ENCODE measurements at places on chromosomes 13 and 19.

DNA sequence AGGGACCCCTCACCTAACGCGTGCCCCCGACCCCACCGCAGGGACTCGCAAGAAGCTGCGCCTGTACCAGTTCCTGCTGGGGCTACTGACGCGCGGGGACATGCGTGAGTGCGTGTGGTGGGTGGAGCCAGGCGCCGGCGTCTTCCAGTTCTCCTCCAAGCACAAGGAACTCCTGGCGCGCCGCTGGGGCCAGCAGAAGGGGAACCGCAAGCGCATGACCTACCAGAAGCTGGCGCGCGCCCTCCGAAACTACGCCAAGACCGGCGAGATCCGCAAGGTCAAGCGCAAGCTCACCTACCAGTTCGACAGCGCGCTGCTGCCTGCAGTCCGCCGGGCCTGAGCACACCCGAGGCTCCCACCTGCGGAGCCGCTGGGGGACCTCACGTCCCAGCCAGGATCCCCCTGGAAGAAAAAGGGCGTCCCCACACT is 4.7 kb upstream of the MYBPC2 start:
- no peak for DNase-seq

DNA sequence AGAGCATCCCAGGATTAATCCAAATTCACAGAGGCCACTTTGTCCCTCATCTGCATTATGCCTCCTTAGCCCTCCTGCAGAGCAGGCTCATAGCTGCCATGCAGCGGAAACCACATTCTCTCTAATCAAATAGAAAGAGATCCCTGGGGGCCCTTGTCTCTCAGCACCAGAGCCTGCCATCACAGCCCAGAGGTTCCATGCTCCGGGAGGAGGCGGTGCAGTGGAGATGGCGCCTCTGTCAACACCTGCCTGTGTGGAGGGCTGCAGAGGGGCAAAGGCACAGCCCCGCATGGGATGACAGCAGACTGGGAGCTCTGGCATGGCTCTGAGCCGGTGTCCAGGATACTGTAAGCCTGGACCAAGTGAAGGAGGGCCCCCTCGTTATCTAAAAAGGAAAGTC is 111.3 kb downstream of the SLC7A1 start:
- no peak for DNase-seq

DNA sequence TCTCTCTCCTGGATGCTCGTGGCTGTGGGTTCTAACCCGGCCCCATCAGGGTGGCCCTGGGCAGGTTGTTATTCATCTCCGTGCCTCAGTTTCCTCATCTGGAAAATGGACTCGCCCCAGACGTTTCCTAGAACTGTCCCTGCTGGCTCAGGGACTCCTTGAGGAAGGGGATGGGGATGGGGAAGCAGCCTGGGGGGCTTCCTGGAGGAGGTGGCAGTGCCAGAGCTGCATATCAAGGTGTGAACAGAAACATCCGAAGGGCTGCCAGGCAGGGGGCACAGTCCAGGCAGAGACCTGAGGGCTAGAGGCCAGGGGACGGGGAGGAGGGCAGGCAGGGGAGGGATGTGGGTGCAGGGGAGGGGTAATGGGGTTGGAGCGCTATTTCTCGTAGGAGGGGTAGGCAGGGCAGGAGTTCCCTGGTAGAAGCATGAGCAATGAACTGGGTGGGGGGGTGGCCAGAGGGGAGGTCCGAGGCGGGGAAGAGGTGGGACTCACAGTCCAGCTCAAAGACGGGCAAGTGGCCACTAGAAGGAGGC is 3.6 kb upstream of the ELANE start:
- DNase-seq: no peak

DNA sequence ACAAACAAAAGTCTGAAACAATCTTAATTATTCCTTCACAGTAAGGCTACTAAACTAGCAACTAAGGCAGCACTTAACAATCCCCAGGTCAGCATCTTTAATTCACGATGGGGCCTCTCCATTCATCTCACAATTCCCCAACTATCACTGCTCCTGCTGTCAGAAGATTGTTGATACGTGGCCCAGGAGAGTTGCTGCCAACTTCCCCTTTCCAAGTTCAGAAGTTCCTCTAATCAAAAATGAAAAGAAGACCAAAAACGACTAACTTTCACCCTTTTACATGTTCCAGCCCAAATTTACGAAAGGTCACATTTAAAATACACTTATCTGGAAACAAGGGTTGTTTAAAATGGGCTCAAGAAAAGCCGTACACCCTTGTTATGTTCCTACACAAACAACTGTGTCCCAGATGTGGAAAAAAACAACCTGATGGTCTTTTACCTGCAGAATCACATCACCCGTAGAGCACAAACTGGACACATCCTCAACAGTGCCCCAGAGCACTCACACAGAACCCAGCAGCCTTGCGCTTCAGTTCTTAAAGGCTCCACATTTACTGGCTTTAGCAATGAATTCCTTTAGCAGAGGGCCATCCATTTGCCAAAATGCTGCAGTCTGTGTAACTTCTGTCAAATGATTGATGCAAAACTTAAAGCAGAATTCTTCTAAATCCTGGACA is 38.0 kb downstream of the PHF11 start:
- DNase-seq: no peak

GRCh38 chr13:109400624-109401257 is 385.6 kb downstream of the IRS2 start:
- no peak for DNase-seq

- no peak for DNase-seq
Measured at GRCh38 chr13:55761986-55762385, 1378.7 kb upstream of the PRR20A start.

- DNase-seq: no peak
Measured at GRCh38 chr19:56156768-56157167, 15.7 kb downstream of the ZNF444 start.

DNA sequence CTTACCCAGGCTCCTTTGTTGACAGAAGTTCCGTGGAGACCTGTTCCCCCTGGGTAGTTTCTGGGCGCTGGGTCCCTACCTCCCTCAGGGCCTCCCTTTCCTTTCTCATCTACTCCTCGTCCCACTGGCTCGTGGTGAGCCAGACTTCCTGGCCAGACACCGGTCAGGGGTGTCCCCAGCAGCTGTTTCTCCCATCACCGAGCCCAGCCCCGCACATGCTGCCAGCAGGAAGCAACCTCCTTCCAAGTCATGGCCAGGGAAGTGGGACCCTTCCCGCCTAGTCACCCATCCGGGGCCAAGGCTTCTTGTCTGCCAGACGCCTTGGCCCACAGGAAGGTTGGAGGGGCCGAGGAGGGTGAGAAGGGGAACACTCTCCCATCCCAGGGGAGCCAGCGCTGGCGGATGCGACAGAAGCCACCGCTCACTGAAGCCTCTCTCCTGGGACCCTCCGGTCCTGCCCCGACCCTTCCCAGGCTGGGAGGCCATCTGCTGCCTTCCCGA is 5.7 kb downstream of the PAK4 start:
- no peak for DNase-seq

- DNase-seq: no peak
Measured at GRCh38 chr19:31538879-31539278, 189.6 kb upstream of the TSHZ3 start.

- no peak for DNase-seq
Measured at GRCh38 chr13:43133792-43134191, 110.4 kb downstream of the DNAJC15 start.

DNA sequence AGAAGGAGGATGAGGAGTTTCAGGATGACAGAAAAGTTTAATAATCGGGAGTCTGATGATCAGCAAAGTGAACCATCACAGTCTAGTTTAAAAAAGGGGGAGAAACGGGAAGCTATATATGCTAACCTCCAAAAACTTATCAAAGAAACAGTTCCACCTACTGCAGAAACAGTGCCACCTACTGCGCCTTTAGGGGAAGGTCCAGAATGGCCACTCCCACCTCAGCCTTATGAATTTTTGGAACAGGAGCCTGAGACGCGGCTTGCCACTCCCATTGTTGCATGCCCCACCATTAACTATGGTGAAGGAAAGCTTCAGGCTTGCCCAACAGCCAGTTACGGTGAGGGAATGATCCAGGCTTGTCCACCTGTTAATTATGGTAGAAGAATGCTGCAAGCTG is 929.0 kb downstream of the SLITRK6 start:
- DNase-seq: no peak

GRCh38 chr13:67043901-67044300 is 186.2 kb downstream of the PCDH9 start:
- no peak for DNase-seq

DNA sequence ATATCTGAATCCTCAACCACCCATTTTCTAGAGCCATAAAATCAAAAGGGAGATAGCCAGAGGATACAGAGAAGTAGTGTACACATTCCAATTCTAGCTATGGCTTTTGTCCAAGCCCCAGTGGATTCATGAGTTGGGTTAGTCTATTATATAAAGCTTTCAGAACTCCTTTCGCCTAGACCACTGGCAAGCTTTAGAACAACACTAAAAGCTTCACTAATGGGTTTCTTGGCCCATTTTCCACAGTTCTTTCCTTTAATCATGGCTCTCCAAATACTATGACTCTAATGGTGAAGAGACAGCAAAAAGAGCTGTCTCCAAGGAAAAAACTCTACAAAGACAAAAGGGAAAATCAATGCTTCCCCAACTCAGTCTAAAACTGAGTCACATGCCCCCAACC is 48.2 kb upstream of the SLITRK5 start:
- no peak for DNase-seq

- DNase-seq: no peak
Measured at GRCh38 chr13:23848646-23849141, 40.5 kb downstream of the MIPEP start.

- DNase-seq: no peak
Measured at GRCh38 chr13:36975172-36975571, 24.0 kb downstream of the ALG5 start.

DNA sequence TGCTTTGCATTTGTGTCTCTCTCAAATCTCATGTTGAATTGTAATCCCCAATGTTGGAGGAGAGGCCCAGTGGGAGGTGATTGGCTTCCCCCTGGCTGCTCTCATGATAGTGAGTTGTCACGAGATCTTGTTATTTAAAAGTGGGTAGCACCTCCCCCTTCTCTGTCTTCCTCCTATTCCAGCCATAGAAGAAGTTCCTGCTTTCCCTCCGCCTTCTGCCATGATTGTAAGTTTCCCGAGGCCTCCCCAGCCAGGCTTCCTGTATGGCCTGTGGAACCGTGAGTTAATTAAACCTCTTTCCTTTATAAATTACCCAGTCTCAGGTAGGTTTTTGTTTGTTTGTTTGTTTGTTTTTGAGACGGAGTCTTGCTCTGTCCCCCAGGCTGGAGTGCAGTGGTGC is 3.8 kb downstream of the LILRA4 start:
- no peak for DNase-seq

- no peak for DNase-seq
Measured at GRCh38 chr19:33241091-33241529, 15.5 kb upstream of the SLC7A10 start.

DNA sequence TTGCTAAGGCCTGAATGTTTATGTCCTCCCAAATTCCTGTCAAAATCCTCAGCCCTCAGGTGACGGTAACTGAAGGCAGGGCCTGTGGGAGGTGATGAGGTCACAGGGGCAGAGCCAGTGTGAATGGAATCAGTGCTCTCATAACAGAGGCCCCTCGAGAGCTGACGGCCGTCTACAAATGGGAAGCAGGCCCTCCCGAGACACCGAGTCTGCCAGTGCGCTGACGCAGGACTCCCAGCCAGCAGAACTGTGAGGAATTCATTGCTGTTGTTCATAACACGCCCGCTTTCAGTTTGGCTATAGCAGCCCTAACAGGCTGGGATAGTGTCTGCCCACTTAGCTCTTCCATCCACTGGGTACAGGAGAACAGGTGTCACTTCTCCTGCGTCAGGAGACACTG is 41.2 kb downstream of the CARS2 start:
- no peak for DNase-seq

DNA sequence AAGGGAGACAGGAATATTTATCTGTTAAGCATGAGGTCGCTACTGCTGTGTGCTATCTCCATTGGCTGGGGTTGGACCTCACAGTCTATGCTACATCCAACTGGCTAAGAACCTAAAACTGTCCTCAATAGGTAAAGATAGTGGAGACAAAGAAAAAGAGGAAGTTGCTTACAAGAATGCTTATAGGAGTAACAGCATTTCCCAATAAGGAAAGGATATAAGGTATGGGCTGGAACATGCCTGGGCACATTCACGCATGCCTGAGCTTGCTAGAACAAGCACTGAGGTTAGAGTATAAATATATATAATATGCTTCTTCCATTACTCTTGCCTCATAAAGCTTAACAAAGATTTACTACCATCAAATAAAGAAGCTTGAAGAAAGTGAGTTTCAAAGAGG is 47.9 kb upstream of the CEACAM21 start:
- DNase-seq: no peak

GRCh38 chr19:30153326-30154210 is 211.5 kb downstream of the URI1 start:
- DNase-seq: no peak

GRCh38 chr19:3548606-3549005 is 8.8 kb downstream of the MFSD12 start:
- DNase-seq: no peak

DNA sequence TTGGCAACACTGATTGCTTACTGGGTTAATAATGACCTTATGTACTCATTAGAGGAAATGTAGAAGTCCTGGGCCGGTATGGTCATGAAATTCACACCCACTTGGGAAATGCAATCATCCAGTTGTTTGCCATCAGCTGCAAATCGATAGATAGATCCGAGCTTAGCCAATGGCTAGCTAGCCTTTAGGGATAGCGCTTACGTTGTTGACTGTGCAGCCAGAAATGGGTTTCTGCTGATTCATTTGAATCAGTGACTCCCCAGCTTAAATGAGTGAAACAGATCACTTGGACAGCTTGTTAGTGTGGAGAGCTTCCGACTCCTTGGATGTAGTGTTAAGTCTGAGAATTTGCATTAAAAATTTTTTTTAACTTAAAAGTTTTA is 11.8 kb downstream of the IL17D start:
- no peak for DNase-seq

GRCh38 chr13:110650436-110650835 is 35.1 kb downstream of the NAXD start:
- DNase-seq: no peak

DNA sequence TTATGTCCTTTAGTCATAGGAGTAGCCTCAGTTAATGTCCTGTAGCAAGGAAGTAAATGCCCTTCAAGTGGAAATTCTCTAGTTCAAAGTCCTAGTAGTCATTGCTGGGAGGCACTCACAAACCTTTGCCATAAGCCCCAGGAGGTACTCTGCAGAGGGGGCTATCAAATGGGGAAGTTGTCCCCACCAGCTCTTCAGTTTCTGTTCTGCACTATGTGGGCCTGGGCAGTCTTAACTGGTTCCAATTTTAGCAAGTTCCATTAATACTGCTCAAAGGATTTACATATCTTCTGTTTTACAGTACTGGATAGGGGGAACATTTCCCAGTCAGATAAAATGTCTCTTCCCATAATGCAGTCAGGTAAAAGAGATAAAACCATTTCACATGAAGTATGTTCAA is 101.3 kb downstream of the B3GLCT start:
- DNase-seq: no peak
